ENCODE measurements at places on chromosomes 16 and 17.

DNA sequence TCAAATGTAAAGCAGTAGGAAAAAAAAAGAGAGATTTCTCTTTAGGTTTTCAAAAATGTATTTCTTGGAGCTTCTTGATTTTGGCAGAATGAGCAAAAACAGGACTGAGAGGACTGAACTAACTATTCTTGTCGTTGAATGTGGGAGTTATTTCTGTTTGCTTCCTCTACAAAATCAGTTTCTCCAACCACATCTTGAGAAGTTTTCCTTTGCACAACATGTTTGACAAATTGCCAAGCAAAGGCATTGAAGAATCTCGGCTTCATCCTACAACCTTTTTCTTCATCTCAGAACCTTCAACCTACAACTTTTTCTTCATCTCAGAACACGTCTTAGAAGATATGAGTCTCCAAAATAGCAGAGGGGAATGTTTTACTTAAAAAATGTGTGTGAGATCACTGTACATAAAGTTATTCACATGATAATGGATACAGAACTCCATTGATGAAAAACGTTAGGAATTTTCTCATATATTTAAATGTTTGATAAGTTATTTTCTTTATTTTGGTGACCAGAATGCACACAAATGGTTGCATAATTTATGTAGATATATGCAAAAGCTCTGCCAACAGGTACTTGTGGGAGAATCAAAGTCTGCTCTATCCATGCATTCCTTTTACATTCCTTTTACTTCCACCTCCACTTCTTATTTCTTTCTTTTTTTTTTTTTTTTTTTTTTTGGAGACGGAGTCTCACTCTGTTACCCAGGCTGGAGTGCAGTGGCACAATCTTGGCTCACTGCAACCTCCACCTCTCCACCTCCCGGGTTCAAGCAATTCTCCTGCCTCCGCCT is 370.0 kb downstream of the KCNJ2 start:
- no peak for DNase-seq

DNA sequence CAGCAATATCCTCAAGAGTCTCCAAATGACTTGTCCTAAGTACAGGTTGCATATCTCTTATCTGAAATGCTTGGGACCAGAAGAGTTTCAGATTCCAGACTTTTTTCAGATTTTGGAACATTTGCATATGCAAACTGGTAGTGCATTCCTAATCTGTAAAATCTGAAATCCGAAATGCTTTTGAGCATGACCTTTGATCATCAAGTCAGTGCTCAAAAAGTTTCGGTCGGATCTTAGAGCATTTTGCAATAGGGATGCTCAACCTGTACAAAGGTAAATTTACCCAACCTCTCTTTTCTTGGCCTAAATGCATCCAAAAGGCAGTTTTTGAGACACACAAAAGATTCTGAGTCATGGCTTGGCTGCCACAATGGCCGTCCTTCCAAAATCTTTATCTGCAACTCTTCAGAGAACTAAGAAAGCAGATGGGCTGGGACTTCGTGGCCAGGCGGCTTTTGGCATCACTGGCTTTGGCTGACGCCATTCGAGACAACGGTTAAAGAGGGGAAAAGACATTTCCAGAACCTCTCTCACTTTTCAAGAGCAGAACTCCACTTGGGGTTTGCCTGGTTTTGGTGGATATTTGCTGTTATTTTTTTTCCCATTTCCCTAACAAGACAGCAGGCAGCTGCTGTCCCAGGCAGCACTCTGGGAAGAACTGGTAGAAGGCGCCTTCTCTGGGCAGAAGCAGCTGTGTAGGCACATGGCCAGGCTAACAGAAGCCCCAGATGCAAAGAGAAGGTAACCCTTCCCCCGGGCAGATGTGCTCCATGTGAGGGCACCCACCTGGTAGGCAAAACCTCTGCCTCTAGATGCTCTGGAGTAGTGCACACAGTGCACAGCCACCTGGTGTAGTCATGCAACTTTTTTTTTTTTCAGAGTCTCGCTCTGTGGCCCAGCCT is 8.9 kb downstream of the CPPED1 start:
- DNase-seq = peak; percentile 72

DNA sequence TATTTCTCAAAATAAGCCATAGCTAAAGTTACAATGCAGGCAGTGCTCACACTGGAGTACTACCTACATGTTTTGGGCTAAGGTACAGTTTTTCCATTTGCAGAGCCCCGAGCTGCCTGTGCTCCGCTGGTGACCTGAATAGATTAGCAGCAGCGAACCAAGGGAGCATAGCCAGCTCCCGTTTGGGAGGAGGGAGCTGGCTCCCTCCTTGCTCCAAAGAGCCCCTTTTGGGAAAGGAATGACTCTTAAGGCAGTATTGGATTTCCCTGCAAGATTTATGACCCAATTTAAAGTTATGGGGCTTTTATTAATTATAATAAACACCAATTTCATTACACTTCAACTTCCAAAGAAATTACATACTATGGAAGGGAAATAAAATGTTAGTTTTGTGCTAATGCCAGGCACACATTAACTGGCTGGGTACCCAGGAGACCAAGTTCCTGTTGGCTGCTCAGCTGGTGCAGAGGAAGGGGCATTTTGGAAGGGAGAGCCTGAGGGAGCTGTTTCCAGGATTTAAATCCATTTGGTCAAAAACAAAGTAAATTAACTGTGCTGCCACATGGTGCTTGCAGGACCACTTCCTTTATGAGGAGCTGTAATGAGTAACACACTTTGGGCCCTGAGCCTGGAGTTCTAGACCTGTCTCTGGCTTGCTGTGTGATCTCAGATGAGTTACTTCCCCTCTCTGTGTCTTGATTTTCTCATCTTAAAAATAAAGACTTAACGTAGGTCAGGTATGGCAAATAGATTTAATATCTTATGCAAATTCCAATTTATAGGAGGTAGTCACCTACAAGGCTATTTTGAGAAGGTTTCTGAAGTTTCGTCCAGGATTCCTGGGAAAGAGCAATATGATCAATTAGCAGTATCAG is 362.1 kb upstream of the CCL2 start:
- DNase-seq = no peak

GRCh38 chr17:38984666-38985065 is 17.5 kb upstream of the FBXO47 start:
- DNase-seq = no peak

- no peak for DNase-seq
Measured at GRCh38 chr16:83338941-83339340, 468.8 kb upstream of the HSBP1 start.

GRCh38 chr17:76527430-76528111 is 9.9 kb downstream of the CYGB start:
- peak; percentile 75 for DNase-seq

- DNase-seq = no peak
Measured at GRCh38 chr16:75402821-75403475, 30.4 kb downstream of the CFDP1 start.

Measured in left ventricle myocardium superior (tissue), 1 donor.